ENCODE measurements at places on chromosomes 7 and 10.

- DNase-seq, result no peak
These were observed 859.2 kb downstream of the GATA3 start for GRCh38 chr10:8913720-8914119.

DNA sequence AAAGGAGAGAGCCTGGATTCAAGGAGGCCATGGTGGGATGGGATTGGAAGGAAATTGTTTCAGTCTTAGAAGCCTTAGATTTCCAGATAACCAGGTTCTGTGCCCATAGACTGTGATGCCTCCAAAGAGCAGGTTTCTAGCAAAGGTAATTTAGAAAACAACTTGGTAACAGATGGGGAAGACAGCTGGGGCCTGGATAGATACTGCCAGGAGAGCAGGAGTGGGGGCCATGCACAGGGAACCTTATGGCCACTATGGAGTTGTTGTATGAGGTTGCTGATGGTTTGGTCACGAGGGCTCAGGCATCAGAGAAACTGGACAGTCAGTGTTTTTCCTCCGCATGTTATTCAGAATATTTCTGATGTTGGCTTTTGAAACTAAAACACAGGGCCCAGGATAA lies 901.9 kb downstream of the LRMDA start:
- no peak for DNase-seq

DNA sequence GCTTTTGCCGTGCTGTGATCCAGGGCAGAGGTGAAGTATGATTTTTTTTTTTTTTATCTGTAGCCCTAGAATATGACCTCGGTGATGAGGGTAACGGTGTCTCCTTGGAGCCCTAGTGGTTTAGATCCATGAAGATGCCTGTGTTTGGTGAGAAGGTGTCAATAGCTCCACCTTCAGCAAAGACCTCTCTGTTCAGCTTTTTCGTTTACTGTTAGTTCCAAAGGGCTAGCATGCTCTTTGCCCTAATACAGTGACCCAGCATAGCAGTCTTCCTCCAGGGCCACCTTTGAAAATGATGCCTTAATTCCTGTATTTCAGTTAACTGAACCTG lies 746 bp upstream of the MRPS16 start:
- no peak for DNase-seq

DNA sequence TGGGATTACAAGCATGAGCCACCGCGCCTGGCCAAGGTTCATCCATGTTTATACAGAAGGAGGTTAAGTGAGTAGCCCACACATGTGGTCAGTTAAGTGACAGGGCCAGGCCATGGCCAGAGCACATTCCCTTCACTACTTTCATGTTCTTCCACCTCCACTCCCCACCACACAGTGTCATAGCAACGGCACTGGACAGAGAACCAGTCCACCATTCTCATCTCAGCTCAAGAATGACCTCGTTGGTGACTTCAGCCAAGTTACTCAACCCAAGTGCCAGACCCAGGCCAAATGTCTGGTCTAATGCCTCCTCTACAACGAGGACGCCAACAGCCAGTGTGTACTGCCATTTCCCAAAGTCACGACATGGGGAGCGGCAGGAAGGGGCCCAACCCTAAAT lies 62.4 kb downstream of the INHBA start:
- no peak for DNase-seq

- DNase-seq, result no peak
These were observed 219.2 kb upstream of the BMPER start for GRCh38 chr7:33685981-33686683.

GRCh38 chr7:70456719-70457118 lies 675.2 kb upstream of the GALNT17 start:
- DNase-seq, result no peak

GRCh38 chr7:4790516-4790991 lies 15.1 kb downstream of the AP5Z1 start:
- no peak for DNase-seq

- DNase-seq, result no peak
These were observed 420.7 kb upstream of the NFE2L3 start for GRCh38 chr7:25731068-25731845.

- no peak for DNase-seq
These were observed 88.7 kb downstream of the MAD1L1 start for GRCh38 chr7:2143981-2144595.

DNA sequence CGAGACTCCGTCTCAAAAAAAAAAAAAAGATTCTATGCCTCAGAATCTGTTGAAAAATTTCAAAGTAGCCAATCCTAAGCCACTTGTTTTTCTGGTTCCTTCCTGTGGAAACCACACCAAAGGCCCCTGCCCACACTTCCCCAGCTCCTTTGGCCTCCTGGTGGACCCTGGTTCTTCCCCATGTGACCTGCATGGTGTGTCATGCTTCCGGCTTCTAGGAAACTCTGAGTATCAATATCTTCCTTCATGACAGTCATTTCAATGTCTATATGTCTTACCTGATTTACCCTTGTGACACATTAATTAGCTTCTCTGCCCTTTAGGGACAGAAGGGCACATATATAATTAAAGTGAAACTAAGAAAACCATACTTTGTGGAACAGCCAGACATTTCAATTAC lies 80.4 kb upstream of the GRB10 start:
- no peak for DNase-seq

- DNase-seq, result no peak
These were observed 1.9 kb upstream of the PGAM2 start for GRCh38 chr7:44067064-44067951.

GRCh38 chr7:77232467-77232866 lies 32.8 kb upstream of the FGL2 start:
- no peak for DNase-seq

GRCh38 chr10:85542936-85543730 lies 823.5 kb downstream of the GRID1 start:
- no peak for DNase-seq

GRCh38 chr7:35736725-35737124 lies 41.8 kb upstream of the HERPUD2 start:
- no peak for DNase-seq

GRCh38 chr7:63521-64021 lies 128.8 kb upstream of the FAM20C start:
- no peak for DNase-seq

DNA sequence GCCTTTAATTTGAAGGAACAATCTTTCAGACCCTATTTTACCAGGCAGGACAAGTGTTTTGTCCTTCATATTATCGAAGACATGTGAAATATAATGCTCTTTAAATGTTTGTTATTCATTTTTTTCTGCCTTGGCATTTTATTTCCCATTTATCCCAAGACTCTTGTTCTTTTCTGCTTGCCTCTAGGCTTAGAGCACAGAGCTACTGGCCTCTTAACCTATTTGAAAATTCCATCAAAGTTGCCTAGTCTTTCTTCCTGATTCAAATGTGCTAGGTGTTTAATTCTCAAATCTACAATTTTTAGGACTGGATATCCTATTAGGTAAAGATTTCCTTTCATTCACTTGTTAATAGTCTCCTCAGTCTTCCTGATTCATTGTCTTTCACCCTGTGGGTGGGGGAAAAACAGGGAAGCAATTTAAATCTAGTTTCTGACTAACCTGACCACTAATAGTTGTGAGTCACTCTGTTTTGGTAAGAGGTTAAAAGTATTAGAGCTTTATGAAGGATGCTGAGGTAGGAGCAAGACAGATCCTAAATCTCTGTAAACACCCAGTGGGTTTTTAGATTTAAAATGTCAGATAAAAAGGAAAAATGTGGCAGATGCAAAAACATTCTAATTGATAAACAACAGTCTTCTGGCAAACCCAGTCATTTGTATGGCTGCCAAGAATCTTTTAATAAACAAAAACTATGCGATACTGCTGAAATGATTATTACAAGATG lies 1.5 kb downstream of the LIPK start:
- no peak for DNase-seq

DNA sequence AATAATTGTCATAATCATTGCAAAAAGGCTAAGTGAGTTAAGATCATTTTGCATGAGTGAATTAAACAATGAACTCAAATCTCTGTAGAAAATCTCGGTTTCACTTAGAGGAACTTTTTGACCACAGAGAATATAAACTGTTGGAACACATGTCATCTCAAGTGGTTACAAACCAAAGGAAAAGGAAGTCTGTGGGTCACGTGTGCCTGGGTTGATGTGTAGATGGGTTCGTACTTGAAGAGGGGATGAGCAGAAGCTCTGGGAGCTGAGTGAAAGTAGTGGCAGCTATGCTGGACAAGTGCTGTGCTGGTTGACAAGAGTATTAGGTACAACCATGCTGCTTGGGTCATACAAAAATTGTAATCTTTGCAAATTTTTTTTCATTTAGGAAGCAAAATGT lies 35.0 kb downstream of the GLRX3 start:
- DNase-seq, result no peak

DNA sequence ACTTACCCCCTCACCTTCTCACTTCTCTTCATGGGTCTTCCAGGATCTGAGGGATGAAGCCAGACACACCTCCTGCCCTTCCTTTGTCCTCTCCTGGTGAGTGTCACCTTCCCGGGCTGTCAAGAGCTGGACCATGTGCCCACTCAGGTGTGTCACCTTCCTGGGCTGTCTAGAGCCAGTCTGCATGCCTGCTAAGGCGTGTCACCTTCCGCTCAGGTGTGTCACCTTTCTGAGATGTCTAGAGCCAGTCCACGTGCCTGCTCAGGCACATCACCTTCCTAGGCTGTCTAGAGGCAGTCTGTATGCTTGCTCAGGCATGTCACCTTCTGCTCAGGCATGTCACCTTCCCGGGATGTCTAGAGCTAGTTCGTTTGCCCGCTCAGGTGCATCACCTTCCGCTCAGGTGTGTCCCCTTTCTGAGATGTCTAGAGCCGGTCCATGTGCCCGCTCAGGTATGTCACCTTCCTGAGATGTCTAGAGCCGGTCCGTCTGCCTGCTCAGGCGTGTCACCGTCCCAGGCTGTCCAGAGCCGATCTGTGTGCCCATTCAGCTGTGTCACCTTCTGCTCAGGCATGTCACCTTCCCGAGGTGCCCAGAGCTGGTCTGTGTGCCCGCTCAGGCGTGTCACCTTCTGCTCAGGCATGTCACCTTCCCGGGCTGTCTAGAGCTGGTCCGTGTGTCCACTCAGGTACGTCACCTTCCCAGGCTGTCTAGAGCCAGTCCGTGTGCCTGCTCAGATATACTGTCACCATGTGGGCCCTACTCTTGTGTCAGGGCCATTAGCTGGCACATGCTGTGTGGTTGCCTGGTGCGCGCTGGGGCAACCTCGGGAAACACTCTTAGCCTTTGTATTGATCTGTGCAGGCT lies 245.3 kb downstream of the EBF3 start:
- DNase-seq, result no peak

GRCh38 chr10:68223535-68224165 lies 8.3 kb downstream of the ATOH7 start:
- no peak for DNase-seq

- DNase-seq, result no peak
These were observed 57.5 kb downstream of the EXOC4 start for GRCh38 chr7:133310232-133310862.

- no peak for DNase-seq
These were observed 35.7 kb downstream of the SMNDC1 start for GRCh38 chr10:110268971-110269370.

DNA sequence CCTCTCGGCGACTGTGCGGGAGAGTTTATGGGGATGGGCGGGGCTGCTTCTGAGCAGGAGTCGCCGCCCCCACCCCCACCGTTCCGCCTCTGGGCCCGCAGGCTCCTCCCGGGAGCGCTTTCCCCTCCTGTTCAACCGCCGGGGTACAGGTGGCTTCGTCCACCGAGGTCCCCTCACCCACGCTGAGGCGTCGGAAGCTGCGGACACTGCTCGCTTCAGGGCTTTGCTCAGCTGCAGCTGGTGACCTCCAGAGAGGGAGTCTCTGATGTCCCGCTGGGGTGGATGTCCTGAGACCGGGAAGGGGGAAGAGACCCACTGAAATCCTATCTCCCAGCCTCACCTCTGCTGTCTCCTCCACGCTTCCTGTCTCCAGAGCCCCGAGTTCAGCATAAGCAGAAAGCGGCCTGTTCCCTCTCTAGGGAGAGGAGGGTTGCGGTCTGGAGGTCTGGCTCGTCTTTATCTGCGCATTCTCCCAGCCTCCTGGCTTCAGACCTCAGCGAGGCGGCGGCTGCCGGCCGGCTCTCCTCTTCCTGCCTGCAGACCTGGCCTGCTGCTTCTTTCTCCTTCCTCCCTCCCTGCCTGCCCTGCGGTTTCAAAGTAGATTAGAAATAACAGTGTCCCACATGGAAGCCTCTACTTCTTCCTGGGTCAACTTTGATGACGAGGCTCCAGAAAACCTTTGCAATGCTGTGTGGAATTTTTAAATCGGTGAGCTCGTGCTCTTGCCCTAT lies 1.8 kb downstream of the CYP2E1 start:
- no peak for DNase-seq

DNA sequence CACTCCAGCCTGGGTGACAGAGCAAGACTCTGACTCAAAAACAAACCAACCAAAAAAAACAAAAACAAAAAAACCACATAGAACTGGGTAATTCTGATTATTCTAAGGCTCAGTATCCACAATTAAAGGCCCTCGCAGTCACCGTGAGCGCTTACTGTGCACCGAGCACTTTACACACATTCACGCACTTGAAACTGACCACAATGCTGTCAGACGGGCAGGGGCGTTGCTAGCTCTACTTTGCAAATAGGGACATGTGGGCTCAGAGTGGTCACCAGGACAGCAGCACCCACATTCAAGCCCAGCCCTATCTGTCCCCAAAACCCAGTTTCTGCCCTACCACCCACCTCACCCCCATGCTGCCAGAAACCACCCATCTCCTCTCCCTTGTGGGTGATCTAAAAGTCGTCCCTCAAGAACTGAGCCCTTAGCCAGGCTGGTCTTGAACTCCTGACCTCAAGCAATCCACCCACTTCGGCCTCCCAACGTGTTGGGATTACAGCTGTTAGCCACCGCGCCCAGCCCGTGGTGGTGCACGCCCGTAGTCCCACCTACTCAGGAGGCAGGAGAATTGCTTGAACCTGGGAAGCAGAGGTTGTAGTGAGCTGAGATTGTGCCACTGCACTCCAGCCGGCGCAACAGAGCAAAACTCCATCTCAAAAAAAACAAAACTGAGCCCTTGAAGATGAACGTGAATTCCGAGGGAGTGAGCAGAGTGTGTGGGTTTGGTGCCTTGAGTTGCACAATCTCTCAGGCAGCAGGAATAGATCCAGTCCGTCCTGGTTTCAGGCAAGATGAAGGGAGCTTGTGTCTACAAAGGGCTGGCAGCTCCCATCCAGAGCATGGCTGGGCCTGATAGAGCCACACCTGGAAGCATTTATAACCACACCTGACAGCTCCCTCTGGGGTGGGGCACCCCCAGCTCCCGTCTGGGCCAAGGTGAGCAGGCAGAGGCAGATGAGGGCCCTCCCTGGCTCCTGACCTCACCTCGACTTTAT lies 5.4 kb upstream of the HSPB1 start:
- DNase-seq, result no peak

DNA sequence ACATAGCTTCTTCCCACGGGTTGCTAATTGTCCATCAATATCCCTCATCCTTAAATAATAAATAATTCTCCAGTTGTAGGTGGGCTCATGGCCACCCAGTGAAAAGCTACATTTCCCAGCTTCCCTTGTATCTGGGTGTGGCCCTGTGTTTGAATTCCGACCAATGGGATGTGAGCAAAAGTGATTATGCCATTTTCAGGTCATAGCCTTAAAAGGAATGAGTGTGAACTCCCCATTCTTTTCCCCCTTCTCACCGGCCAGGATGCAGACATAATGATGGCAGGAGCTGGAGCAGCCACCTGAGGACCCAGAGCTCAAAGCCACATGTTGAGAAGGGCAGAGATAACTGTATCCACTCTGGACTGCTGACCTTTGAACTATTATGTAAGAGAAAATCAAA lies 30.3 kb upstream of the CALU start:
- no peak for DNase-seq

GRCh38 chr10:50396491-50397311 lies 145.4 kb upstream of the ASAH2 start:
- DNase-seq, result no peak

Data from HuH-7.5 (cell line).